ENCODE measurements at places on chromosomes 11 and 22.

GRCh38 chr22:39946126-39946502 lies 14.1 kb upstream of the TMA7B start:
- no peak for DNase-seq

- no peak for DNase-seq
Measured at GRCh38 chr22:28137036-28137435, 218.0 kb upstream of the PITPNB start.

- DNase-seq = no peak
Measured at GRCh38 chr11:19978668-19979518, 181.4 kb downstream of the DBX1 start.

- no peak for DNase-seq
Measured at GRCh38 chr11:9982796-9983579, 311.0 kb downstream of the SBF2 start.

DNA sequence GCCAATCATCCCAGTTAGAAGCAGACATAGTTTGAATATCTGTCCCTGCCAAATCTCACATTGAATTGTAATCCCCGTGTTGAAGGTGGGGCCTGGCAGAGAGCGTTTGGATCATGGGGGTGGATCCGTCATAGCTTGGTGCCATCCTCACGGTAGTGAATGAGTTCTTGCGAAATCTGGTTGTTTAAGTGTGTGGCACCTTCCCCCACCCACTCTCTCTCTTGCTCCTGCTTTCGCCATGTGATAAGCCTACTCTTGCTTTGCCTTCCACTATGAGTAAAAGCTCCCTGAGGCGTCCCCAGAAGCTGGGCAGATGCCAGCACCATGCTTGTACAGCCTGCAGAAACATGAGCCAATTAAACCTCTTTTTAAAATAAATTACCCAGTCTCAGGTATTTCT lies 5.0 kb upstream of the CCDC81 start:
- DNase-seq = no peak

GRCh38 chr11:17988465-17988864 lies 24.4 kb downstream of the SERGEF start:
- no peak for DNase-seq

DNA sequence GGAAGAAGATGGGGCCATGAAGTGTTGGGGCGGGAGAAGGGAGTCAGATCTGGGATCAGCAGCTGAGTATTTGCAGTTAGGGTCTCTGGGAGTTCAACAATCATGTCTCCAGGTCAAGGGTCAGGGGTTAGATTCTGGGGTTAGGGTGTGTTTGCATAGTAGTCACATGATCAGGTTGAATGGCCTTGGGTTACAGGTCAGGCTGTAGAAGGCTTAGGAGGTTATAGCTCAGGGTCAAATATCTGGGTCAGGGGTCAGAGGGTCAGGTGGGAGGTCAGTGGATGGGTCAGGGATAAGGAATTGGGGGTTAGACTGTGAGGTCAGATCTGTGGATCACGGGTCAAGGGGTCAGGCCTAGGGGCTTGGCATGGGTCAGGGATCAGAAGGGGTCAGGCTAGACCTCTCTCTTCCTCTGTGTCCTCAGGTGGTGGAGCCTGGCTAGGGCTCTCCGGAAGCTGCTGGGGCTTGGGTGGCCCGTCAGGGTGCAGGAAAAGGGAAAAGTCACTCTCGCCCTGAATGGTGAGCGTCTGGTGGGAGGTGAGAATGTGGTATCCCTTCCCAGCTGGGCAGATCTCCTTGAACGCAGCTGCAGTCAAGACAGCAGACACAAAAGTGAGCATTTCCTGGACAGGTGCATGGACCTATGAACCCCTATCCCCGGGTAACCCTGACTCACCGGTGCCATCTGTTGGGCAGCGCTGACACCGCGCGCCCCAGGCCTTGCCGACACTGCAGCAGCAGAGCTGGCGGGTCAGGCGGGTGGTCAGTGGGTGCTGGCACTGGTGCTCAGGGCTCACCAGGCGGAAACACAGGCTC lies 6.4 kb downstream of the LTBP3 start:
- DNase-seq = no peak

DNA sequence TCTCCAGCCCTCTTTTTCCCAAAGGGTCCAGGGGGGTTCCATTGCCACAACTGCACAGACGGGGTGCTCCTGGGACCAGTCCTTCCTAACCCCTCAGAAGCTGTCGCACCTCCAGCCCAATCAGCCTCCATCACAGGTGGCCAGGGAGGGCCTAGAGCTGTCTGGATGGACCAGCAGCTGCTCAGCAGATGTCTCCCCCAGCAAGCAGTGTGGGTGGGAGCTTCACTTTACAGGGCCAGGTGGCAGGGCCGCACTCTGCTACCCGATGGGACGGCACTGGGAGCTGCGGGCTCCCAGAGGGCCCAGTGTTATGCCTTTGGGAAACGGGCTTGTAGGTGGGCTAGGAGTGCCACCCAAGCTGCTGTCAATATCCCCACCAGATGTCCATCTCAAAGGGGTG lies 120.5 kb downstream of the DSCAML1 start:
- DNase-seq = no peak

- DNase-seq = no peak
Measured at GRCh38 chr11:77487790-77488189, 13.9 kb upstream of the PAK1 start.

DNA sequence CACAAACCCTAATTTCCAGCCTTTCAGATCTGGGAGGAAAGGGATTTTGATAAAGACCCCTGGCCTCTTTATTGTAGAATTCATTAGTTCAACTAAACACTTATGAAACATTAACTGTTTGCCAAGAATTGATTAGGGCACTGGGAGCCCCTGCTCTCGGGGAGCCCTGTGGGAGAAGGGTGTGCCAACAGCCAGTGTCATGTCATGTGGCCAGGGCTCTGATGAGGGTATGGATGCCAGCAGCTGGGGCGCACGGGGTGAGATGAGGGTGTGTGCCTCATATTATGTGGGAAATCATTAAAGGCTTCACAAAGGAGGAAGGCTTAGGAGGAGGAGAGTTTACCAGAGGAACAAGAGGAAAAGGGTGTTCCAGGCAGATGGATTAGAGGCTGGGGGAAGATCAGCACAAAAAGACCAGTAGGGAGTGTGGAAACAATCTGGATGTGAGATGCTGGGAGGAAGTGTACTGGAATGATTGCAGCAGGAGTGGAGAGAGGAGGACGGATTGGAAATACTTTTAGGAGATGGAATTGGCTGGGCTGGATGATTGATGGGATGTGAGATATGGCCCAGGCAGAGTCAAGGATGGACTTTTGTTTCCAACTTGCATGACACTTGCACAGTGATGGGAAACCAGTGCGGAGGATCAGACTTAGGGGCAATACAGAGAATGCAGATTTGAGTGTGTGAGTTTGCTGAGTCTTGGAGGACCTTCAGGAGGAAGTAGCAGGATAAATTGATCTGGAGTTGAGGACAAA lies 137.8 kb downstream of the CSNK2A3 start:
- no peak for DNase-seq

- DNase-seq = no peak
Measured at GRCh38 chr11:46452918-46453517, 61.4 kb upstream of the CHRM4 start.

DNA sequence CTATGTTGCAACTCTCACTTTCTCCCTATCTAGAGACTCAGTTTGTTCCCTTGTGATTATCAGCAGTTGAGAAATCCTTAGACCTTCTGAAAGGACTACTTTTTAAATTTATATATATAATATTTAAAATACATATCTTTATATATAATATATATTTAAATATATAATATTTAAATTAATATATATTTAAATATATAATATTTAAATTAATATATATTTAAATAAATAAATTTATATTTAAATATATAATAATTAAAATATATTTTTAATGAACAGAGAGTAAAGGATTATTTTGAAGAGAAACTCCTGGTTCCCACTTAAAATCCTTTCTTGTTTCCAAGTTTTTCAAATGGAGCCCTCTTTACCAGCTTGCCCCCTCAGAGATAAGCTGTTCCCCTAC lies 83.7 kb upstream of the TRIM77 start:
- DNase-seq = no peak

DNA sequence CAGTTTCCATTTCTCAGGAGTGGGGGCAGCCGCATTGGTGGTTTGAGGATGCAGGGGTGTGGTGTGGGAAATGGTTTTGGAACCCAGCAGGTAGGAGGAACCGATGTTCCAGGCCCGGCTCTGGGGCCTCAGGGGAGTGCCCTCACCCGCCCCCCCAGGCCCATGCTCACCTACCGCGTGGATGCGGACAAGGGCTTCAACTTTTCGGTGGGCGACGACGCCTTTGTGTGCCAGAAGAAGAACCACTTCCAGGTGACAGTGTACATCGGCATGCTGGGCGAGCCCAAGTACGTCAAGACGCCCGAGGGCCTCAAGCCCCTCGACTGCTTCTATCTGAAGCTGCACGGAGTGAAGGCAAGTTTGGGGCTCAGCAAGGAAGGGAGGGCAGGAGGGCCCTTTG lies 18.6 kb downstream of the TMEM258 start:
- DNase-seq = no peak

DNA sequence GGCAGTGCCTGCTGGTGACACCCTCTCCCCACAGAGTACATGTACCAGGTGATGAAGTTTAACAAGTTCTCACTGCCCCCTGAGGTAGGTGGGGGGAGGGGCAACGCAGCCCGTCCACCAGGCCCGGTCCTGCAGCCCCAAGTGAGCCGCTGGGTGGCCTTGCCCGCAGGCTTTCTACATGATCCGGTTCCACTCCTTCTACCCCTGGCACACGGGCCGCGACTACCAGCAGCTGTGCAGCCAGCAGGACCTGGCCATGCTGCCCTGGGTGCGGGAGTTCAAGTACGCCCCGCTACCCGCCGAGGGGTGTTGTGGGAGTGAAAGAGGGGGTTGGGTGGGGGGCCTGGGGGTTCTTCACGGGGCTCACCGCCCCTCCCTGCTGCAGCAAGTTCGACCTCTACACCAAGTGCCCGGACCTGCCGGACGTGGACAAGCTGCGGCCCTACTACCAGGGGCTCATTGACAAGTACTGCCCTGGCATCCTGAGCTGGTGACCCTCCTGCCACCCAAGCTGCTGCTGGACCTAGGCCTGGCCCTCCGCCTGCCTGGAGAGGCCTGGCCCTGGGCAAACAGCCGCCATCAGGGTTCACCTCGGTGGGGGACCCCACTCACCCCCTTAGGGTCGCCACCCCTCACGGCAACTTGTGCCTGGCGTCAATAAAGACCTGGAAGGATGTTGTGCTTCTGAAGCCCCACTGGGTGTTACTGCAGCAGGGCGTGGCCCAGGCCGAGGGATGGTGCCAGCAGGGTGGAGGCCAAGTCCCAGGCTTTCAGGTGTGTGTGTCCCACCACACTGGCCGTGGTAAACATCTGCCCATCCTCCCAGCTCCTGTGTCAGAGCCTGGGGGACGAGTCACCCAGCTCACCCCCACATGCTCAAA lies 2.9 kb downstream of the MIOX start:
- DNase-seq = no peak

GRCh38 chr11:65958774-65959420 lies 2.6 kb upstream of the SART1 start:
- DNase-seq = no peak

DNA sequence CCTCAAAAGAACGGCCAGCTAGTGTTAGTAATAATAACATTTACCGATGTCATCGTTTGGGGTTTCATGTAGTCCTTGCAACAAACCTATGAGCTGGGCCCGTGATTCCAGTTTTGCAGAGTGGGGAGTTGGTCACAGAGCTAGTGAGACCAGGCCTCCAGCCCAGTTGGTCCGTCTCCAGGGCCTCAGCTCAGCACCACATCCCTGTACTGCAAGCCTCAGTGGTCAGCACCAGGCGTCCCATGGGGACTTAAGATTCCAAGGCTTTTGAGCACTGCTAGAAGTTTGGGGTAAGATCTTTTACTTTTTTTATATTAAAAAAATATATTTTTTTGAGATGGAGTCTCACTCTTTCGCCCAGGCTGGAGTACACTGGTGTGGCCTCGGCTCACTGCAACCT lies 1.1 kb upstream of the TSGA10IP start:
- DNase-seq = no peak

GRCh38 chr11:8567602-8568198 lies 26.3 kb downstream of the STK33 start:
- no peak for DNase-seq

DNA sequence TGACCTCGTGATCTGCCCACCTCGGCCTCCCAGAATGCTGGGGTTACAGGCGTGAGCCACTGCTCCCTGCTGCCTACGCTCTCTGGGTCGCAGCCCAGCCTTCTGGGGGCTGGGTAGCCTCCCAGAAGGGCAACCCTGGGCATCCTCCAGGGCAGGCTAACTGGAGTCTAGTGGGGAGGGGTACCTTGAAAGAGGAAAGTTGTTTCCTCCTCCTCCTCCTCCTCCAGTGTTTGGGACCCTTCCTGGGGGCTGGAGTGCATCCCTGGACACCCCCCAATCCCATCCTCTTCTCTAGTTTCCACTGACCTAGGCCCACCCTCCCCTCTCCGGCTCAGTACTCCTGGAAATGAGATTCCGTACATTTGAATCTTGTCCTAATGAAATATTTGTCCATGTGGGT lies 1.3 kb downstream of the PNPLA3 start:
- no peak for DNase-seq

GRCh38 chr22:37279331-37280181 lies 2.8 kb upstream of the CYTH4 start:
- DNase-seq = no peak
